Glutamatergic neuron (in vitro differentiated cells): ENCODE measurements at places on chromosomes 6 and 20.
A peak's percentile ranks its signal among the peaks of the same experiment; 100 is the strongest.

GRCh38 chr20:46013829-46014516 is 5.3 kb downstream of the MMP9 start:
- peak; percentile 78 for DNase-seq

- no peak for DNase-seq
Measured at GRCh38 chr6:140586426-140587061, 1212.1 kb upstream of the CITED2 start.

DNA sequence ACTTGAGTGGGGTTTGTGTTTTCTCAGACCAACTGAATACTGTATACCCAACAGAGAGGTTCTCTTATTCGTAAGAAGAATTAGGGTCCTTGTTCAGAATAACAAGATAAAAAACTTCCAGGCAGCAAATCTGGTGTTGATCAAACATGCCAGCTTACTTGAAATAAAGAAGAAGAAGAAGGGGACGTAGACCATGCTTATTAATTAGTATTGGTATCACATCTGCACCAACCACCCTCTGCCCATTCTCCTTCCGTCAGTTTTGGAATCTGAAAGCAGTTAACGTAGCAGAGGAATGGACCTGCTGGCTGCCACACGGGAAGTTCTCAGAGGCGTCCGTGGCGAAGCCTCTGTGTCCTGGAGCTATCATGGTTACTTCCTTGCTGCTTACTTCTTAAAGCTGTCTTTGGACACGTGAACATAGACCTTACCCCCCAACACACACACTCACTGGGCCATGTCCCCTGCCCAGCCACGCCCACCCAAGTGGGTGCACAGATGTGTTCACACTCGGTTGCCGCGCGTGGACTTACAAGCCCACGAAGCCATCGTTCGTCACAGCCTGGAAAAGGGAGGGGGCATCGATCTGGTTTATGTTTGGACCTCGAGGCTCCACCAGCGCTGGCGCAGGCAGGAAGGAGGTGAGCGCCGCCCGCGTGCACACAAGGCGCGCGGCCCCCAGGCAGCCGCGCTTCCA is 4.1 kb upstream of the DLL1 start:
- no peak for DNase-seq

- no peak for DNase-seq
Measured at GRCh38 chr20:58433759-58434158, 44.7 kb downstream of the VAPB start.

DNA sequence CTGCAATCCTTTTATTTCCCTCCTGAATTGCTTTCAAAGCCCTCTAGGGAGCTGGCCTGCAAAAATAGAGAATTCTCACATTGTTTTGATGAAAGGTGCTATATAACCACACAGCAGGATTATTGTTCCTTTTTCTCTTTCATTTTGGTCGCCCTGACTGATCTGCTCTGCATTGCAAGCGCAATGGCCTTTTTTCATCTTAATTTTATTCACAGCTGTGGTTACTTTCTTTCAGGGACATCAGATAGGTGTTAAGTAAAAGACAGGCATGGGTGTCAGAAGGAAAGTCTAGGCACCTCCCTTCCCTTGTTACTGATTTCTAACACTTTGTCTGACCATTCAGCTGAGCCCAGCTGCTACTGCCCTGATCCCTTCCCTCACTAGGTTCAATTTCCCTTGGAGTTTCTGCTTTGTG is 850.5 kb upstream of the MAP3K7 start:
- DNase-seq, result no peak

GRCh38 chr6:113696960-113697359 is 160.2 kb upstream of the MARCKS start:
- no peak for DNase-seq

DNA sequence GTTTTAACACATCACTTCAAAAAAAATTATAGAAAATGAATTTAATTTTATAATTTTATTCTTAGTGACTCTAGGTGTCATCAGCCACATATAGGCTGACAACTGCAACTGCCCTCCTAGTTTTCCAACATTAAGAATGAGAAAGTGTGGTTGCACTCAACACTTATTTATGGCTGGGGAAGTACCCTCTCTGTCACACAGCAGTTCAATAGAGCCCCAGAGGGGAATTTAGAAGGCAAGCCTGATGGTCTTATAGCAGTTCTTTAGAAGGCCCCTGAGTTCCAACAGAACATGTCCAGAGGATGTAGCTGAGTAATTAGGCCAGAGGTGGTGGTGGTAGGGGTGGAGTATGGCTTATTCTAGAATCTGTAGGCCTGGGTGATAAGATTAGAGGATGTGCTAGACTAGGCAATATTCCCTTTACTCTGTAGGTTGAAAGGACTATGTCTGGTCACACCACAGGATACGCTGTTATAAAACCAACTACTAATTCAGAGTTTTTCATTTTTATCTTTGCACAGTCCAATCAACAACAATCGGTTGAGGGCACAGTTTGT is 226.5 kb upstream of the CITED2 start:
- no peak for DNase-seq

GRCh38 chr20:6024768-6025167 is 29.1 kb downstream of the LRRN4 start:
- DNase-seq, result no peak

DNA sequence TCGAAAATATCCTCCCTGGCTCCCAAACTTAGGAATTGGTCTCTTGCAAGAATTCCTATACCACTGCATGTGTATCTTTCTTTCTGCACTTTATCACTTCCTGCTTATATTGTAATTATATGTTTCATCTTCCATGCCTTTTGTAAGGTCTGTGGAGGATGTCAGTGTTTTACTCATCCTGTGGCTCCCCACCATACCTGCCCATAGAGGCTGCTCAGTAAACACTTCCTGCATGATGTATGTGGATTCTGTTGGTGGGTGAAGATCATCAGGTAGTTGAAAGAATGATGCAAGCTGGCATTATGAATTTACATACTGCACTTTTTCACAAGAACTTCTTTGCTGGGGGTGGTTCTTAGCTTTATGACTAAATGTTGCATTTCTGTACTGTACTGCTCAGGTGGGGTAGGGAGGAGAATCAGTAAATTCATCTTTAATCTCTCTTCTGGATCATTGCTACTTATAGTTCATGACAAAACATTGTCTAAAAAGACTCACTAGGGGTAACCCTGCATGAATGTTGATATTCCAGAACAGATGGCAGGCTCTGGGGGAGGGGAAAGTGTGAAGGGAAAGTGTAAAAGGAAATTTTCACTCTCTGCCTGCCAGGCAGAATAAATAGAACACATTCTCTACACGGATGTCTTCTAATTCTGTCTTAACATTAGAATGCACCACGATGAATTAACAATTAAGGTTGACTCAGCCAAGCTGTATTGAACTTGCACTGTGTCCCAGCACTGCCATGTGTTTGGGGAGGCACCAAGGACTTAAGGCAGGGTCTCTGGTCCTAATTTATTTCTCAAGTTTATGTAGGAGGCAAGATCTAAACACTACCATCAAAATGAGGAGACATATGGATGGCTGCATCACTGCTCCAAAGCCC is 36.0 kb upstream of the KLHL31 start:
- no peak for DNase-seq

DNA sequence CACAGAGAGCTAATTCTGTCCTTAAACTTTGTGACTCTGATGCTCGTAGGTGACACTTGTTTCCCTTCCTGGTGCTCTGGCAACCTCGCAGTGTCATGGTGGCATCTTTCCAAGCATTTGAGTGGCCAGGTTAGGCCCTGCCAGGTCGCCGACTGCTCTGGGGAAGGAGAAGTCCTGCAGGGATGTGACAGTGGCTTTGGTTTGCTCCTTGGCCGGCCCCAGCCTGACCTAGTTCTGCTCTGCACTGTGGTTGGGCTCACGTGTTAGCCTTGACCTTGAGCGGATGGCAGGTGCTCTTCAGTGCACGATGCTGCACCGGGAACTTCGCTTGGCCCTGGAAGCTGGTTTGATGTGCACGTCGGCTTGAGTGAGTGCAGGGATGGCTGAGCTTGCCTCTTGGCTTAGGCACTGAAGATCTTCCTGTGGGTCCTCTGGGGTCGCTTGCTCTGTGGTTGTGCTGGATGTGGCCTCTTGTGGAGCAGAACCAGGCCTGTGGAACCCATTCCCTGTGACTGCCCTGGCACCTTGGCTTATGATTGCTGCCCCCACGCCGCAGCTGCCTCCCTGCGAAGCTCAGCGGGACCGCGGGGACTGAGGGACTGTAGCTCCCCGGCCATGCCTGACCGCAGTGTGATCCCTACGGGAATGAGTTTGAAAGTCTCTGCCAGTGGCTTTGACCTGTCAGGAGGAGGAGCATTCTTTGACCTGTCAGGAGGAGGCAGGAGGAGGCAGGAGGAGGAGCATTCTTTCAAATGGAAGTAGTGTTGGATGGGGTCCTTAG is 8.7 kb downstream of the OSBPL2 start:
- no peak for DNase-seq

DNA sequence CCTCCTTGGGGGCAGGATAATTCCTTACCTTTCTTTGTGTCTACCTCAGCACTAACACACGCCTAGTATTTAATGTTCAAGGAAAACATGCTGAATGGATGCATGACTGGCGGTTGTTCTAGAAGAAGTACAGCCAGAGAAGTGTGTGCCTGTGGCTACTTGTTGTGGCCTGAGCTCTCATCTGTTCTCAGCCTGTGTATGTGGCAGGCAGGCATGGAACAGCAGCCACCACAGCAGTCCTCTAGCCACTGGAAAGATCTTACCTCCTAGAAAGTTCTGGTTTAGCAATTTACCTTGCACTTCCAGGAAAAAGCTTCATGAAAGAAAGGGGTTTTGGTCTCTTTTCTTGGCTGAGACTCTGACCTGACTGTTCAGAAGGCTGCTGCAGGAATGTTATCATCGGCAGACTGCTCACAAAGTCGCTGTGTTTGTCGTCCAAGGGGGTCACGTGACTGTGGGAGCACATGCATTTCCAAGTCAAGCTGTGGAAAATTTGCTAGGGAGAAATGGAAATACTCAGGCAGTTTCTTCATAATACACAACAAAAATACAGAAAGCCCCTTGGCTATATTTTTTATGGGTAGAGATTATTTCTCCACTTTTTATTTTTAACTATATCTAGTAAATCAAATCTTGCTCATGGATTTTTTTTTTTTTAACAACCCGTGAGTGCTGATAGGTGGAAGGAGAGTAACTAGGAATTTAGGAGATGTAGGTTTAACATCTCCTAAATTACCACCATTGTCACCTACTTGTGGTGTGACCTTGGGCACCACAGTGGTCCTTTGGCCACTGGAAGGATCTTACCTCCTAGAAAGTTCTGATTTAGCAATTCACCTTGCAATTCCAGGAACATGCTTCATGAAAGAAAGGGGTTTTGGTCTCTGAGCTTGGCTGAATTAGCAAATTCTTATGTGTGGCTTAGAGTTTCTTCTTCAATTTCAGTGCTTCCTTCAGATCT is 110.8 kb upstream of the GPR6 start:
- no peak for DNase-seq

GRCh38 chr6:3654898-3655297 is 96.6 kb downstream of the PXDC1 start:
- DNase-seq, result peak; percentile 51

- no peak for DNase-seq
Measured at GRCh38 chr6:163991321-163991720, 576.8 kb downstream of the QKI start.

GRCh38 chr20:61956396-61957342 is 109.0 kb downstream of the TAF4 start:
- DNase-seq, result no peak

DNA sequence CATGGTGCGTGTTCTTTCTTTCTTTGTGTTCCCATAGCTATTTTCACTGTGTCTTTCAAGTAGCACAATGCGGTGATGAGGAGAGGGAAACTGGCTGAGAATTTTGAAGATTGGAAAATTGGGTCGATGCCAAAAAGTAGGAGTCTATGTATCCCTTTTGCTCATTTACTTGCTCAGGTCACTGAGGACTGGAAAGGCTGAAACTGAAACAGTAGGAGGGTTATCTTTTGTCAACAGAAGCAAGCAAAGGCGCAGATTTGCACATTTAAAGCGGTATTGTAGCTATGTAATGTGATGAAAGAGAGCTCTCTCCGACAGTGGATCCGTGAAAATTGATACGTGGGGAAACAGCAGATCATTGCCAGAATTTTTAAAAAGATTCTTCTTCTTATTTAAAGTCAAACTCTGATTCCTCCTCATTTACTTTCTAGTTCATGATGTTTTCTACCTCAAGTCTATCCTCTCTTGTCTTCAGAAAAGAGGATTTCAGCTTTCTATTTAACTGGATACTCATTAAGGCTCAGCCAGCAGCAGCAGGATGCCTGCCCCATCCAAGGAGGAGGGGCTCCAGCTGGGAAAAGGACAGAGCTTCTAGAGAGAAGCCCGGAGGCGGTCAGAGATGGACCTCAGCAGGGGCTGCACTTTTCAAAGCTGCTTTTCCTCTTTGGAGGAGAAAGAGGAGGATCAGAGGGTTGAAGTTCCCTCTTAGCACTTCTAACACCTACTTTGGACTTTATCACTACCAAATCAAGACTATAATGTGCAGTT is 15.9 kb upstream of the FYN start:
- DNase-seq, result peak; percentile 79
